ENCODE measurements at places on chromosomes 3 and 15. TPM values are rescaled to one million over a fixed set of nuclear protein-coding genes. Genes with fewer than 3 reads are reported as not detected.

Gene DUOX2
- total RNA-seq, result 20.6 TPM

Gene MYZAP
- total RNA-seq, result 15.2 TPM

Gene PLA2G4E
- total RNA-seq, result 8.8 TPM

Gene ZNF620
- total RNA-seq, result 1.5 TPM

Gene SPINK8
- total RNA-seq, result not detected

Gene FANCD2OS
- total RNA-seq, result not detected

Gene COL6A5
- total RNA-seq, result not detected

Gene TPM1
- total RNA-seq, result 498 TPM

Gene PHLDB2
- 66.8 TPM for total RNA-seq

Gene PLSCR5
- not detected for total RNA-seq

Gene PPP1R14D
- not detected for total RNA-seq

Gene VPS8
- 52.3 TPM for total RNA-seq

Gene CAV3
- total RNA-seq, result not detected

Gene CPEB1
- 10.6 TPM for total RNA-seq

Gene NR1I2
- not detected for total RNA-seq

Gene MORC1
- not detected for total RNA-seq

Gene PGBD4
- total RNA-seq, result 1.5 TPM

Gene PIF1
- total RNA-seq, result 6.6 TPM

Gene KLHL40
- not detected for total RNA-seq

Gene P3H2
- 41.7 TPM for total RNA-seq

Gene MEX3B
- total RNA-seq, result 5.2 TPM

Gene CPNE9
- not detected for total RNA-seq

Gene SPINT1
- 80.3 TPM for total RNA-seq

Gene C2CD4B
- total RNA-seq, result 0.49 TPM

Gene RHCG
- 1,938 TPM for total RNA-seq
